ENCODE measurements at places on chromosomes 13 and 19.

GRCh38 chr19:7442423-7442822 is 46.4 kb downstream of the PEX11G start:
- peak; percentile 8 for DNase-seq

DNA sequence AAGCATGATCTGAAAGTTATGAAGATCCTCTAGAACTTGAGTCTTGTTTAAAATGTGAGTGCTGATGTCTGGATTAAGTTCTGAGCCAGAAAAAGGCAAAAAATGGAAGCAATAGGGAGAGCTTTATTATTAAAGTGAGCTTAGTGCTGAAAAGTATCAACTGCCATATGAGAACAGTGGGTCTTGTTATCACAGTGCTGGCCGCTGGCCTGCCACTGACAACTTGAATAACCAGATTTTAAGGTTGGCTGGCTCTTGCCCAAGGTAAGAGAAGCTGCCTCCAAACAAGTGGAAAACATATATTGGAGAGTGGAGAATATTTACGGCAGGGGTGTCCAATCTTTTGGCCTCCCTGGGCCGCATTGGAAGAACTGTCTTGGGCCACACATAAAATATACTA is 33.9 kb downstream of the NUFIP1 start:
- DNase-seq, result no peak

- no peak for DNase-seq
Measured at GRCh38 chr13:99989276-99990125, 7.9 kb downstream of the ZIC2 start.

DNA sequence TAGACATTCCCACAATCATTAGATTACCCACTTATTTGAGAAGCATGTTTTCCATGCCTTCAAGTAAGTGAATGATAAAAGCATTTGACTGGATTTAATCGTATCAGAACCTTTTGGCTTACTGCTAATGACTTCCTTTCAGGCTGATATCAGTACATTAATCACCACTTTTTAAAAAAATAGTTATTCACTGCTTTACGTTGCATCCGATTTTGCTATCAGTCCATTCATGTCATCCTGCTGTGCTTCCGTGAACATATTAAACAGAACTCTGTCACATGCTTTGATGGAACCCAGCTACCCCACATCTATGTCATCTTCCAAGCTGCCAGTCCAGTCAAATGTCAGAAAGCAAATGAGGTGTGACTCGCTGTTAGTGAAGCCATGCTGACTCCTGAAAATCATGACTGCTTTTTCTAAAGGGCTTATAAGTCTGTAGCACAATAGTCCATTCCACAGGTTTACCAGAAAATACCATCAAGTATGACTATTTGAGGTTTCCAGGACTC is 440.9 kb downstream of the IRS2 start:
- DNase-seq, result no peak

DNA sequence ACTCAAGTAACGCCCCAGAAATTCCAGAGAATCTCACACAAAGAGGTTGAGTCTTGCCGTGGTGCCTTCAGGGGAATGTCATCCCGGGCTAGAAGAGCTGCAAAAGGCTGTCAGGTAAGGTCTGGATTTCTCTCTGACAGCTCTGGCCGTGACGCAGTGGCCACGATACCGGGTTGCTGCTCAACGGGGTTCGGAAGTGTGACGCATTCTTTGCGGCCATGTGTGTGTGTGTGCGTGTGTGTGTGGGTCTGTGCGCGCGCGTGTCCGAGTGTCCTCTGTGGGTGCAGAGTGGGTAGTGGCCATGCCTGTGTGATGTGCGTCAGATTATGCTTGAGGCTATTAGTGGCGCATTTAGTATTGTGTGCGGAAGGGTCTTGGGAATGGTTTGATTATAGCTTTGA is 306 bp downstream of the ZNF540 start:
- no peak for DNase-seq

- no peak for DNase-seq
Measured at GRCh38 chr13:26528527-26528926, 29.0 kb upstream of the WASF3 start.

DNA sequence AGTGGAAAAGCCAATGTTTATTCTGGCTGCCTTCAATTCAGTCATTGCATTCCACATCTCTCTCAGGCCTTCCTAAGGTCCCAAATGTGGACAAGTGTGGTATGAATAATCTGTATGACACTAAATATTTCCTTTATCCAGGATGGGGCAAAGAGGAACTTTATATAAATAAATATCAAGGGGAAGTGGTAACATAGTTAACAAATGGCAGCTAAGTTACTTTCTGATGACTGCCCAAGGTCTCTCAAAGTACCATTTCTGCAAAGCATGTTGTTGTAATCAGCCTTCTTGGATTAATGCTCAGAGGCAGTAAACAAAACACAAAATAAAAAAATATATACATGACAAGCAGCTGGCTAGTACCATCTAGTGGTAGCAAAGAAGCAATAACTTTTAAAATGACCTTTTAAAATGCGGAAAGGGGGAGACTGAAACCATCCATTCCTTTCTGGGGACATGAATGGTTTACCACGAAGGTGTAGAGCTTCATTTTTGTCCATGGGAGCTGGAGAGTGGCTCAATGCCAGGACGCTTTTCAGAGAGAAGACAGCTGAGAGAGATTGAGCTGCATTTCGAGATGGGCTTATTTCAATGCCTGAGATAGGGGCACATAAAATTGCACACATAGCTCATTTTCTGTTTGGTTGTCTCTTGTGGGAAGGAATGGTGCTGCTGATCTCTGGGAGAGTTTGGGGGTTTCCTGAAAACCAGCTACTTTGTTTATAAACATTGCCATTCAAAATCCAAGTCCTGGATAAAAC is 259.2 kb downstream of the RFC3 start:
- no peak for DNase-seq
